ENCODE measurements at places on chromosomes 16 and 17. TPM values are rescaled to one million over a fixed set of nuclear protein-coding genes. Genes with fewer than 3 reads are reported as not detected.

CES5A gene
- not detected for total RNA-seq

ABI3 gene
- not detected for total RNA-seq

SLC47A1 gene
- total RNA-seq, result 22.7 TPM

HSD11B2 gene
- 1.7 TPM for total RNA-seq

MYH11 gene
- 0.02 TPM for total RNA-seq

IGSF6 gene
- total RNA-seq, result not detected

SPDYE4 gene
- not detected for total RNA-seq

TRIM72 gene
- 0.02 TPM for total RNA-seq

SLFN13 gene
- total RNA-seq, result 4.2 TPM

OR4D1 gene
- not detected for total RNA-seq

KRTAP2-3 gene
- not detected for total RNA-seq

C16orf46 gene
- 0.88 TPM for total RNA-seq

RASD1 gene
- 0.63 TPM for total RNA-seq

EIF3CL gene
- 64.2 TPM for total RNA-seq

PPP1R27 gene
- not detected for total RNA-seq

MSLN gene
- total RNA-seq, result 3.1 TPM

SNF8 gene
- total RNA-seq, result 274 TPM

DOC2B gene
- total RNA-seq, result 0.82 TPM

SDK2 gene
- 0.33 TPM for total RNA-seq

GRAPL gene
- not detected for total RNA-seq

RRAD gene
- 12.1 TPM for total RNA-seq

ST6GALNAC2 gene
- total RNA-seq, result 0.32 TPM

TPSB2 gene
- not detected for total RNA-seq

All from A549 treated with RU486 at 1 μM for 4 hours (cell line).